HT1080 (cell line): ENCODE measurements at places on chromosomes 1 and 21. TPM values are rescaled to one million over a fixed set of nuclear protein-coding genes. Genes with fewer than 3 reads are reported as not detected.

FCRL4 gene
- not detected in 2 replicates for total RNA-seq

VWA5B1 gene
- total RNA-seq, result not detected in 2 replicates

TNFSF18 gene
- 0.03 TPM in 1 of 2 replicates, not detected in the other for total RNA-seq

ZNF683 gene
- not detected in 2 replicates for total RNA-seq

ATP1A4 gene
- total RNA-seq, result not detected in 2 replicates

PLA2G2F gene
- total RNA-seq, result not detected in 2 replicates

ANGPTL1 gene
- not detected in 2 replicates for total RNA-seq

NUF2 gene
- total RNA-seq, result 54.2 and 68.9 TPM in 2 replicates

SPRR4 gene
- not detected in 2 replicates for total RNA-seq

SPRR2G gene
- total RNA-seq, result not detected in 2 replicates

TEDDM1 gene
- not detected in 2 replicates for total RNA-seq

AUNIP gene
- 12.8 and 15.8 TPM in 2 replicates for total RNA-seq

DDR2 gene
- 29.0 and 34.4 TPM in 2 replicates for total RNA-seq

RHBG gene
- total RNA-seq, result not detected in 2 replicates

INSRR gene
- not detected in 2 replicates for total RNA-seq

LCE1C gene
- total RNA-seq, result not detected in 2 replicates

HSPA6 gene
- total RNA-seq, result 1.5 and 1.9 TPM in 2 replicates

C8B gene
- not detected in 2 replicates for total RNA-seq

TMEM167B gene
- total RNA-seq, result 7.5 and 10.6 TPM in 2 replicates

KCNJ15 gene
- total RNA-seq, result 5.9 and 7.8 TPM in 2 replicates

C1orf105 gene
- not detected in 2 replicates for total RNA-seq

IVL gene
- 0.26 and 0.33 TPM in 2 replicates for total RNA-seq

BEST4 gene
- not detected in 2 replicates for total RNA-seq

FCGR1A gene
- total RNA-seq, result not detected in 2 replicates

SH3D21 gene
- total RNA-seq, result 0.88 and 2.6 TPM in 2 replicates

SFN gene
- 5.2 and 7.0 TPM in 2 replicates for total RNA-seq
